ENCODE measurements at places on chromosomes 3 and 15.

- DNase-seq = no peak
Measured at GRCh38 chr15:60352525-60352924, 45.3 kb downstream of the ANXA2 start.

DNA sequence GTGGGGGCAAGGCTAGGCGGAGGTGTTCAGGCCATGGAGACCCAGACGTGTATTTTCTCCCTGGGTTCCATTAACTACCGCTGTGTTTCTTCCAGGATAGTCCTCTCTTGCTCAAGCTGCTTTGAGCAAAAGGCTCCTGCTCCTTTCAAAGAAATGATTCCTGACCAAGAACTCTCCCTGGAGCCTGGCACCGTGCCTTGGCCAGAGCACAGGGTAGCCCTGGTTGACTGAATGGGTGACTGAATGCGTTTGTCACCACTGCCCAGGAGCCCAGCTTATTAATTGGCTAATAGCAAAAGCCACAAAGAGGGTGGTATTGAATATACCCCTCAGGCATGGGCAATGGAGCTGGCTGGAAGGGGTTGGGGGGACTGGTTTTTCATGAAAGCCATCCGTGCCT, 13.9 kb downstream of the RASGRF1 start:
- no peak for DNase-seq

DNA sequence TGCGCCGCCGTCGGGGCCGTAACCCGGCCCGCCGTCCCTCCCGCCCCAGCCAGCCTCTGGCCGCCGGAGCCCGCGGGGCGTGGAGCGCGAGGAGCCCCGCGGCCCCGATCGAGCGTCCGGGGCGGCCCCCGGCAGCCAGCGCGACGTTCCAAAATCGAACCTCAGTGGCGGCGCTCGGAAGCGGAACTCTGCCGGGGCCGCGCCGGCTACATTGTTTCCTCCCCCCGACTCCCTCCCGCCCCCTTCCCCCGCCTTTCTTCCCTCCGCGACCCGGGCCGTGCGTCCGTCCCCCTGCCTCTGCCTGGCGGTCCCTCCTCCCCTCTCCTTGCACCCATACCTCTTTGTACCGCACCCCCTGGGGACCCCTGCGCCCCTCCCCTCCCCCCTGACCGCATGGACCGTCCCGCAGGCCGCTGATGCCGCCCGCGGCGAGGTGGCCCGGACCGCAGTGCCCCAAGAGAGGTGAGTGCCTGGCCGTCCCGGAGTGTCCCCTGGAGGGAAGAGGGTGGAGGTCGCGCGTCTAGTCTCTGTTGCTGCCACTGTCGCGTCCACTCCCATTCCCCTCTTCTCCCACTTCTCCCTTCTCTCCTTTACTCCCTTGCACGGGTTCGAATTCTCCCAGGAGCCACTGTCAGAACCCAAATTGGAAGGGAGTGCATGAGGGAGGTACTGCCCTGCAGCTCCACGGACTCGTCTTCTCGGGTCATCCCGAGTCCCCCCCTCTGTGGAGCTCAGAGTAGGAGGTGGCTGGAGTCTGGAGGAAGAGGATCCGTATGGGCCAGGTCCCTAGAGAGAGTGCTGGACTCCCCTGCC, 585 bp downstream of the CSK start:
- DNase-seq = no peak

GRCh38 chr3:41304593-41304992, 105.3 kb downstream of the CTNNB1 start:
- no peak for DNase-seq

DNA sequence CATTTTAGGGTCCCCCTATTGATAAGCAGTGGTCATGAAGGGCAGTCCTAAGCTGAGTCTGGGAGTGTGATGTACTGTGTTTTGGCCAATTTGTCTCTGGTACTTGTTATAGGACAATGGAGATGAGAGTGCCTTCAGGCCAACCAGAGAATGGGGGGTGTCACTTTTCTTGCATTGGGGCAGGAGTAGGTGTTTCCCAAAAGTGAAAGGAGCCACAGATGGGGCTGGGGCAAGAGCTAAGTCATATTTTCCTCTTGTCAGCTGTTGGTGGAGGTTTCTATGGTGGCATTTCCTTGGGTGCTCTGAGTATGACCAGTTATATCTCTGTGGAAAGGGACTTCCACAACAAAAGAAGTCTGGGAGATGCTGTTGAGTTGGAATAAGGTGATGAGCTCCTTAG, 24.7 kb upstream of the BSN start:
- DNase-seq = no peak

All from activated CD8-positive, alpha-beta memory T cell treated with anti-CD3 and anti-CD28 coated beads for 1 hour (primary cell).